HFFc6 (cell line): ENCODE measurements at places on chromosomes 3 and 15. TPM values are rescaled to one million over a fixed set of nuclear protein-coding genes. Genes with fewer than 3 reads are reported as not detected.

GRCh38 chr3:128378631-128379347 lies 87.9 kb downstream of the DNAJB8 start:
- no peak overlapping the region for H3K4me3 ChIP-seq
- H3K27ac ChIP-seq = no peak overlapping the region
- H3K4me1 ChIP-seq = peaks cover 14% of the 10 kb centered on the region
- no peaks in the 10 kb centered on the region; the same call in 1 of the 2 replicates for H3K27me3 ChIP-seq

The RETNLB gene
- total RNA-seq = not detected in 3 replicates

- H3K27me3 ChIP-seq = peaks cover 35% of the 10 kb centered on the region
- no peak overlapping the region for H3K27ac ChIP-seq
- no peak for DNase-seq
- no peak overlapping the region for H3K4me3 ChIP-seq
- no peaks in the 10 kb centered on the region for H3K36me3 ChIP-seq
Observed at GRCh38 chr3:133037436-133037835, 755 bp upstream of the TMEM108 start.

The HTD2 gene
- 5.8 to 9.0 TPM (median 7.8 TPM) in 3 replicates for total RNA-seq

DNA sequence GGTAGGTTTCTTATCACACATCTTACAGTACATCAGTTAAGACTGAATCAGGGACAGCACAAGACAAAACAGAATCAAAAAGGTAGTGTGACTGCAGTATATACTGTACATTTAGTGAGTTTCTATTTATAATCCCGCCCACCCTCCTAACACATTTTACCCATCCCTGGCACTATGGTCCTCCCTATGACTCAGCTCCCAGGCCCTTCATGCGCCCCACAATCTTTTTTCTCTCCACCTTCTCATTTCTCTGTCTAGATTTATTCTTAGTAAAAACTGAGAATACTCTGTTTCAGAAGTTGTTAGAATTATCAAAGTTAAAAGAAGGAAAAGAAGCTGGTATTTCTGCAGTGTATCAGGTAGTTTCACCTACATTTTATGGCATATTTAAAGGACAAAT lies 427.3 kb downstream of the CNTN4 start:
- no peaks in the 10 kb centered on the region for H3K4me1 ChIP-seq
- no peak overlapping the region for H3K4me3 ChIP-seq
- no peak overlapping the region for H3K27ac ChIP-seq
- no peaks in the 10 kb centered on the region for H3K27me3 ChIP-seq
- H3K36me3 ChIP-seq = peaks cover 4% of the 10 kb centered on the region; the same call in 1 of the 2 replicates

- H3K27me3 ChIP-seq = peaks cover 41% of the 10 kb centered on the region
- no peaks in the 10 kb centered on the region for H3K36me3 ChIP-seq
- H3K4me1 ChIP-seq = no peaks in the 10 kb centered on the region
- H3K4me3 ChIP-seq = no peak overlapping the region
- no peak overlapping the region for H3K27ac ChIP-seq
Observed at GRCh38 chr3:13263770-13264467, 156.2 kb downstream of the NUP210 start.

- peaks cover 55% of the 10 kb centered on the region for H3K27me3 ChIP-seq
- H3K36me3 ChIP-seq = no peaks in the 10 kb centered on the region
Observed at GRCh38 chr15:70348581-70349344, 251.0 kb upstream of the TLE3 start.

DNA sequence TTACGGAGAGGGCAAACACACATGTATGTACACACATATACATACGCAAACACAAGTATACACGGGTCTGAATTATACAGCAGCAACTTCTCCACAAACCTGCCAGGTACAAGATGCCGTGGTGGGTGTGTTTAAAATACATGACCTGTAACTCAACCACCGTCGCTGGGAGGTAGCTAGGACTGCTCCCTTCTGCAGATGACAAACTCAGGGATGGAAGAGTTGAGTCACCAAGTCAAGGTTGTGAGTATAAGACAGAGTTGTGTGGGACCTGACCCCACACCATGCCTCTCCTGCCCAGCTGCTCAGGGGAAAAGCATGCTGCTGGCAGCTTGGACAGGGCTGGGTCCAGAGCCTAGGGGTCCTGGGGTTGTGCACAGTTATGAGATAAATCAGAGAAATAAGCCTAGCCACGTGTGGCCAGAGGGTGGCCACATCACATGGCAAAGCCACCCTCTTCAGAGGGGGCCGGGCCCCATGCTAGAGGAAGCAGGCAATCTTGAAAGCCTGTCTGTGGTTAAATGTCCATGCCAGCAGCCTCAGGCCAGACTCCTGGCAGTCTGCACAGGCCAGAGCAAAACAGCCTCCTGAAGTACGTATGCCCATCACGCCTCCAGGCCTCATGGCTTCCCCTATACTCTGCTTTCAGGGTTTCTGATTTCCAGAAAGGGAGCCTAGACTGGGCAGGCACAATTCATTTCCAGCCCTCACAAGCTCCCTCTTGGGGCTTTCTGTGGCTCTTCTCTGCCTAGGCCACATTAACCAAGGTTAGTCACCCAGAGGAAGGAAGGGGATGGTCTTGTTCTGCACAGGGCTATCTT lies 107.7 kb upstream of the RPL32 start:
- peak overlapping the region; percentile 49; the same call in 1 of the 2 replicates for H3K4me3 ChIP-seq
- H3K36me3 ChIP-seq = no peaks in the 10 kb centered on the region
- peaks cover 1% of the 10 kb centered on the region for H3K27me3 ChIP-seq

The SLC12A6 gene
- 6.7 to 9.9 TPM (median 7.6 TPM) in 3 replicates for total RNA-seq

The CHDH gene
- total RNA-seq = not detected in 3 replicates

- DNase-seq = no peak
- H3K4me1 ChIP-seq = peaks cover 20% of the 10 kb centered on the region
- H3K4me3 ChIP-seq = no peak overlapping the region
- H3K27ac ChIP-seq = no peak overlapping the region
- H3K27me3 ChIP-seq = no peaks in the 10 kb centered on the region
Observed at GRCh38 chr3:168036619-168037018, 59.1 kb downstream of the GOLIM4 start.

The SNX1 gene
- 89.3 to 99.6 TPM (median 93.8 TPM) in 3 replicates for total RNA-seq

- H3K27me3 ChIP-seq = peaks cover 22% of the 10 kb centered on the region
- H3K4me3 ChIP-seq = no peak overlapping the region
- no peak for DNase-seq
- no peak overlapping the region for H3K27ac ChIP-seq
- no peaks in the 10 kb centered on the region for H3K36me3 ChIP-seq
- H3K4me1 ChIP-seq = no peaks in the 10 kb centered on the region
Observed at GRCh38 chr15:73807865-73808264, 54.7 kb upstream of the INSYN1 start.

- peaks cover 2% of the 10 kb centered on the region; the same call in 1 of the 2 replicates for H3K27me3 ChIP-seq
- H3K36me3 ChIP-seq = peaks cover 7% of the 10 kb centered on the region
- H3K27ac ChIP-seq = no peak overlapping the region
- DNase-seq = no peak
- no peak overlapping the region for H3K4me3 ChIP-seq
- H3K4me1 ChIP-seq = peaks cover 30% of the 10 kb centered on the region
Observed at GRCh38 chr15:90029024-90029423, 27.9 kb downstream of the ZNF710 start.

DNA sequence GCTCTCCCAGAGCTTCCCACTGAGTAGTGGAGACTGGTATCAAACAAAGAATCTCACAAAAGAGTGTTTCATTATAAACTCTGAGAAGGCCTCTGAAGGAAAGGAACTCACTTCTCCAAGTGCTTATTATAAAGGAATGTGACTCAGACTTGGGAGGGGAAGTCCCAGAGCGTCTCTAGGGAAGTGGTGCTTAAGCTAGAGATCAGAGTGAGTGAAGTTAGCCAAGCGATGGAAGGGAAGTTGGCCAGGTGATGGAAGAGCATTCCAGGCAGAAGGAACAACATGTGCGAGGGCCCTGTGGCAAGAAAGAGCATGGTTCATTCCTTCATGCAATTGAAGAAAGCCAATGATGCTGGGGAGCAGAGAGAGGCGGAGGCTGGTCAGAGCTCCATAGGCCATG lies 2.3 kb downstream of the XYLB start:
- H3K36me3 ChIP-seq = peaks cover 18% of the 10 kb centered on the region
- peaks cover 3% of the 10 kb centered on the region; the same call in 1 of the 2 replicates for H3K27me3 ChIP-seq
- H3K4me3 ChIP-seq = no peak overlapping the region
- peak; percentile 64 for DNase-seq
- no peak overlapping the region for H3K27ac ChIP-seq

- H3K27me3 ChIP-seq = no peaks in the 10 kb centered on the region
- H3K27ac ChIP-seq = peak overlapping the region; percentile 9; the same call in 1 of the 2 replicates
- no peak overlapping the region for H3K4me3 ChIP-seq
Observed at GRCh38 chr3:161163297-161163696, 57.8 kb upstream of the NMD3 start.

GRCh38 chr3:97860364-97860763 lies 38.6 kb downstream of the CRYBG3 start:
- no peak overlapping the region for H3K4me3 ChIP-seq
- peaks cover 3% of the 10 kb centered on the region; the same call in 1 of the 2 replicates for H3K36me3 ChIP-seq
- H3K4me1 ChIP-seq = peaks cover 18% of the 10 kb centered on the region
- no peak overlapping the region for H3K27ac ChIP-seq

GRCh38 chr3:31880020-31880419 lies 101.0 kb downstream of the OSBPL10 start:
- H3K4me1 ChIP-seq = peaks cover 8% of the 10 kb centered on the region
- no peak overlapping the region for H3K27ac ChIP-seq
- DNase-seq = no peak
- no peak overlapping the region for H3K4me3 ChIP-seq
- H3K27me3 ChIP-seq = no peaks in the 10 kb centered on the region
- 0 out of 2 replicates have a peak, but pooled peaks cover 4% of the 10 kb centered on the region for H3K36me3 ChIP-seq

GRCh38 chr15:71716990-71717389 lies 93.4 kb upstream of the NR2E3 start:
- peaks cover 32% of the 10 kb centered on the region for H3K4me1 ChIP-seq
- peaks cover 5% of the 10 kb centered on the region for H3K36me3 ChIP-seq
- H3K27ac ChIP-seq = peak overlapping the region; percentile 84
- DNase-seq = peak; percentile 29
- peaks cover 1% of the 10 kb centered on the region; the same call in 1 of the 2 replicates for H3K27me3 ChIP-seq
- H3K4me3 ChIP-seq = no peak overlapping the region

- H3K27me3 ChIP-seq = peaks cover 29% of the 10 kb centered on the region
- peak; percentile 3 for DNase-seq
- H3K36me3 ChIP-seq = no peaks in the 10 kb centered on the region
- peak overlapping the region; percentile 78 for H3K4me3 ChIP-seq
- H3K27ac ChIP-seq = no peak overlapping the region
- peaks cover 29% of the 10 kb centered on the region for H3K4me1 ChIP-seq
Observed at GRCh38 chr15:40511472-40512133, 40.8 kb downstream of the CHST14 start.

The DCLK3 gene
- not detected in 3 replicates for total RNA-seq

The PRSS50 gene
- not detected in 3 replicates for total RNA-seq

DNA sequence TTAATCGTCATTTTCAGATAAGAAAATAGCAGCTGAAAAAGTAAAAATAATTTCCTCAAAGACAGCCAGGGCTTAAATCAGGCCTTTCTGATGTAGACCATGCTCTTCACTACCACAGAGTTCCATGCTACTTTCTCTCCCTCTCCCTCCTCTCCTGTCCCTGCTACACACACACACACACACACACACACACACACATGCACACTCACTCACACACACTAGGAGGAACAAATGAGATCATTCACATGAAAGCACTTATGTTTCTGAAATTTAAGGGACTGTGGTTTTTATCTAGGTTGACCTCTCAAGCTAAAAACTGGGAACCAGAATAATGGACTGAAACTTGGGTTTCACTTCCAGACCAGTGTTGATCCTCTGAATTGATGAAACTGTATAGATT lies 4.1 kb upstream of the PSMA4 start:
- H3K4me3 ChIP-seq = no peak overlapping the region
- DNase-seq = peak; percentile 11
- H3K4me1 ChIP-seq = peaks cover 5% of the 10 kb centered on the region; the same call in 1 of the 2 replicates
- peaks cover 3% of the 10 kb centered on the region; the same call in 1 of the 2 replicates for H3K27me3 ChIP-seq

The TM6SF1 gene
- 0.25 TPM in 1 of 3 replicates, not detected in the others for total RNA-seq

DNA sequence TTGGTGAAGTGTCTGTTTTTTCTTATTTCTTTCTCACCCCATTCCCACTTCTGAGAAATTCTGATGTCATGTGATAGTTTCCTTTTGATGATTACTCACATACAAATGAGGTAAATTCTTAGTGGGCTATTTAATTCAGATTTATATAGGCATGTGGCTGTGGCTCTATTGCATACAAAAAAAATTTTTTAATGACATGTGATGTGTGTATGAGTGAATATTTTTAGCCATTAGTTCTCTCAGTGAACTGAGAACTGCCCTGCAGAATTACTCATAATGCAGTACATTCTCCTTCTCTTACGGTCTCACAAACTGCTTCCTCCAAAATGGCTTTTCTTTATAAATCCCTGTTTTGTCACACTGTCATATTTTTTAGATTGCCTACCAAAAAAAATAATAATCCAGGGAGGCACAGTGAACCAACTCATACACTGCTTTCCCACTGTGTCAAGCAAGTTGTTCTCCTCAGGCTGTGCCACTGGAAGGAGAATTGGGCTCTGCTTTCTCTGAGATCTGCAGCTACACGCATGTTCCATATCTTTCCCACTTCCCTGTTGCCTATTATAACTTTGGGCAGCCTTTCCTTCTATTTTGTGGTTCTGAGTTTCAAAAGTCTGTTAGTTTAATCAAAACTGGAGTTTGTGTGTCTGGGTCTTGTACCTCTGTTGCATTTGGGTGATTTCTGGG lies 415.7 kb upstream of the THBS1 start:
- H3K27ac ChIP-seq = peak overlapping the region; percentile 86
- DNase-seq = peak; percentile 43
- H3K4me1 ChIP-seq = peaks cover 56% of the 10 kb centered on the region

DNA sequence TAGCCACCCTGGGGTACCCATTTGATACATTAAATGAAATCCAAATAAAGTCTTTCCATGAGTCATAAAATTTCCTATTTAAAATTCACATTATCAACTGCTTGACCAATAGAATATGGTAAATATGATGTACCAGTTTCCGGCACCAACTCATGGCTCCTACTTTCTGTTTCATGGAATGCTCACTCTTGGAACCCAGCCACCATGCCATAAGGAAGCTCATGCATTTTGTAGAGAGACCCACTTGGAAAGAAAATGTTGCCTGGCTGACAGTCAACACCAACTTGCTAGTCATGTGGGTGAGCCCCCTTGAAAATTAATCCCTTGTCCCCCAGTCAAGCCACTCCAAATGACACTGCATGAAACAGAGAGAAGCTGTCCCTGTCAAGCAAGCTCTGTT lies 57.2 kb downstream of the WWTR1 start:
- peaks cover 20% of the 10 kb centered on the region for H3K36me3 ChIP-seq
- peaks cover 61% of the 10 kb centered on the region for H3K4me1 ChIP-seq
- DNase-seq = no peak
- no peak overlapping the region for H3K27ac ChIP-seq

- H3K4me3 ChIP-seq = no peak overlapping the region
- H3K4me1 ChIP-seq = peaks cover 12% of the 10 kb centered on the region
- H3K27ac ChIP-seq = no peak overlapping the region
- DNase-seq = no peak
- H3K36me3 ChIP-seq = no peaks in the 10 kb centered on the region
- peaks cover 44% of the 10 kb centered on the region for H3K27me3 ChIP-seq
Observed at GRCh38 chr3:194121891-194122631, 13.9 kb upstream of the HES1 start.

- no peak overlapping the region for H3K4me3 ChIP-seq
- peaks cover 23% of the 10 kb centered on the region for H3K4me1 ChIP-seq
- peaks cover 17% of the 10 kb centered on the region for H3K36me3 ChIP-seq
- no peak for DNase-seq
Observed at GRCh38 chr15:70587896-70588567, 175.3 kb downstream of the UACA start.

- DNase-seq = no peak
- peaks cover 18% of the 10 kb centered on the region for H3K27me3 ChIP-seq
- no peak overlapping the region for H3K4me3 ChIP-seq
- no peaks in the 10 kb centered on the region for H3K36me3 ChIP-seq
Observed at GRCh38 chr3:69665026-69665737, 74.1 kb upstream of the MITF start.

The ATP13A5 gene
- not detected in 3 replicates for total RNA-seq
